ENCODE measurements at places on chromosomes 3 and 15. TPM values are rescaled to one million over a fixed set of nuclear protein-coding genes. Genes with fewer than 3 reads are reported as not detected.

GRCh38 chr15:78076231-78077052 lies 1.1 kb downstream of the TBC1D2B start:
- no peak for DNase-seq
- peaks cover 34% of the 10 kb centered on the region for H3K4me1 ChIP-seq
- H3K4me3 ChIP-seq: peak overlapping the region; percentile 67
- H3K27me3 ChIP-seq: no peaks in the 10 kb centered on the region

- no peak for DNase-seq
- peak overlapping the region; percentile 3 for H3K27ac ChIP-seq
- peaks cover 10% of the 10 kb centered on the region for H3K4me1 ChIP-seq
- no peak overlapping the region for H3K4me3 ChIP-seq
- no peaks in the 10 kb centered on the region for H3K36me3 ChIP-seq
These were observed 12.2 kb downstream of the ZNF774 start for GRCh38 chr15:90364251-90364650.

- no peaks in the 10 kb centered on the region for H3K36me3 ChIP-seq
- H3K4me1 ChIP-seq: no peaks in the 10 kb centered on the region
- no peaks in the 10 kb centered on the region for H3K27me3 ChIP-seq
- no peak overlapping the region for H3K4me3 ChIP-seq
These were observed 486.2 kb downstream of the IGSF11 start for GRCh38 chr3:118548434-118548833.

GRCh38 chr3:69997631-69998307 lies 1.8 kb upstream of the SAMMSON start:
- no peaks in the 10 kb centered on the region for H3K36me3 ChIP-seq
- no peaks in the 10 kb centered on the region for H3K27me3 ChIP-seq
- no peak overlapping the region for H3K4me3 ChIP-seq
- no peaks in the 10 kb centered on the region for H3K4me1 ChIP-seq
- no peak for DNase-seq

- no peak for DNase-seq
- no peak overlapping the region for H3K27ac ChIP-seq
- H3K36me3 ChIP-seq: no peaks in the 10 kb centered on the region
- peaks cover 5% of the 10 kb centered on the region for H3K27me3 ChIP-seq
- no peak overlapping the region for H3K4me3 ChIP-seq
These were observed 30.3 kb downstream of the IL12A start for GRCh38 chr3:160018959-160019358.

DNA sequence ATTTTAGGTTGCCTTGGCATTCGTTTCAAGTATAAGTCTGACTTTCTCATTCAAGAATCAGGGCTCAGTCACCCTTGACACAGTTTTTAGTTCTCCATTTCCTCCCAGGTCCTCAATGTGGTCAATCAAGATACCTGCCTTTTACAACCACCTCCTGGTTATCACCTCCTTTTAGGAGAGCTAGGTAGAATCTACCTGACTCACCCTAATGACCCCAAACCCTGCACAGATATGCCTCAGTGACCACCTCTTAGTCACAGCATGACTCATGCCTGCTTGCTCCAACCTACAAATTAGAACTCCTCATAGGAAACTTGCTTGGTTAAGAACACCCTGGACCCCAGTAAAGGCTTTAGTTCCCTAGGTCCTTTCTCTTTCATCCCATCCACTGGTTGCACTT lies 22.5 kb downstream of the DMXL2 start:
- no peak overlapping the region for H3K27ac ChIP-seq
- no peaks in the 10 kb centered on the region for H3K36me3 ChIP-seq

Gene LRTM1
- total RNA-seq: not detected

GRCh38 chr3:46586738-46587246 lies 20.7 kb upstream of the LRRC2 start:
- no peak for DNase-seq
- H3K27ac ChIP-seq: no peak overlapping the region
- no peaks in the 10 kb centered on the region for H3K4me1 ChIP-seq
- no peaks in the 10 kb centered on the region for H3K27me3 ChIP-seq
- no peak overlapping the region for H3K4me3 ChIP-seq
- H3K36me3 ChIP-seq: no peaks in the 10 kb centered on the region

Gene HHLA2
- not detected for total RNA-seq

GRCh38 chr15:45168751-45169551 lies 18.8 kb downstream of the SHF start:
- H3K27ac ChIP-seq: no peak overlapping the region
- no peak overlapping the region for H3K4me3 ChIP-seq
- peaks cover 4% of the 10 kb centered on the region for H3K4me1 ChIP-seq
- H3K27me3 ChIP-seq: no peaks in the 10 kb centered on the region
- H3K36me3 ChIP-seq: no peaks in the 10 kb centered on the region

DNA sequence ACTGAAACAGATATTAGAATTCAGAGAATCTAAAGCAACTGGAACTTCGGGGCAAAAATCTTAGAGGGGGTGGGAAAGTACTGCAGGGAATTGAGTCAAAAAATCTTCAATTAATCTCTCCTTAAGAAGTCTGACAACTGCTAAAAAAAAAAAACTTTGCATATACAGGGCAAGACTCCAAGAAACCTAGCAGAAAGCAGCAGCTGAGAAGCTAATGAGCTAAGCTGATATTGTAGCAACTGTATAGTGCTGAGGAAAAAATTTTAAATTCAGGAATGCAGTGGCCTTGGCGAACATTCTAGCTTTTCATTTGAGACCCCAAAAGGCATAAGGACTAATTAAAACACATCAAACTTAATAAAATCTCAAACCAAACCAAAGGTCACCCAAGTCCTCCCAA lies 113.6 kb downstream of the SCAPER start:
- DNase-seq: no peak
- no peak overlapping the region for H3K27ac ChIP-seq
- H3K36me3 ChIP-seq: no peaks in the 10 kb centered on the region

DNA sequence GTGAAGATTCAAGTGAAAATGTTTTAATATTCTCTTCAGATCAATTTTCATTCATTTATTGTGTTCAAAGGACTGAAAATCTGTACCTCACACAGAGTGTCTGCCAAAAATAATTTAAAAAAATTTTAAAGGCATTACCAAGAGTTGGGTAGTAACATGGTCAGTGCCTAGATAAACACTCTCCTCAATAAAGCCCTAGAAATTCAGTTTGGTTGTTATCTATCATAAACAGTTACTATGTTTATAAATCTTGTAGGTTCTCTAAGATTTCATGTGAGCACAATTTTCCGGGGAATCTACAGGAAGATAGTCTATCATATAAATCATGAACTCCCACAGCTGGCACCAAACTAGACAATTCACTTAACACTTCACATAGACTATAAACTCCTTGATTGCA lies 128.6 kb downstream of the GSK3B start:
- H3K4me3 ChIP-seq: no peak overlapping the region
- H3K4me1 ChIP-seq: no peaks in the 10 kb centered on the region
- H3K27me3 ChIP-seq: no peaks in the 10 kb centered on the region
- H3K27ac ChIP-seq: no peak overlapping the region

DNA sequence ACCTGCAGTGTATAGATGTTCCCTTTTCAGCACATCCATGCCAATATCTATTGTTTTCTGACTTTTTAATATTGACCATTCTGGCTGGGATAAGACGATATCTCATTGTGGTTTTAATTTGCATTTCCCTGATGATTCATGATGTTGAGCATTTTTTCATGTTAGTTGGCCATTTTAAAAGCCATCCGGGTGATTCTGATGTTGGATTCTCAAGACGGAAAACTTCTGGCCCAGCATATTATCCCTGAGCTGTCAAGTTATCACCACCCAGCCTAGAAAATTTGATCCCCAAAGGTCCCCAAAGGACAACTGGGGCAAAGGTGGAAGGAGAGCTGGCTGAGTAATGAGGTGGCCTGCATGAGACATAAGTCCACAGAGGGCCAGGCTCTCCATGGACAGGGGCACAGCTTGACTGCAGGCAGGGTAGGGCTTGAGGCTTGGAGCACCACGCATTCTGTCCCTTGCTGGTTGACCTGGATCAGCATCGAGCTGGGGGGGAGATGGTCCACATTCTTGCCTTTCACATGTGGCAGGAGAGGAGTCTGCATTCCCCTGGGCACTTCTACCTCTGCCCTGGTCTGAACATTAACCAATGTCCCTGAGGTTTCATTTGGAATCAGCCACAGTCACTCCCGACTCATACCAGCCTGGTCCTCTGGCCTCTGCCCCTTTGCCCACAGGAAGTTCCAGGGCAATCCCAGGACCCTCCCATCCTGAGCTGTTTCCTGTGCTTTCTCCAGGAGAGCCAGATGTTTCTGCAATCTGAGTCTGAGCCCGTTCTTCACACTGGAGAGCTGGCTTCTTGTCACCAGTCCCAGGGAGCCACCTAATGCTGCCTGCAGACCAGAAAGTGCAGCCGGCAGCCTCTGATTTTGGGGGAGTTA lies 69.2 kb downstream of the ISG20 start:
- H3K4me3 ChIP-seq: no peak overlapping the region
- H3K4me1 ChIP-seq: no peaks in the 10 kb centered on the region
- no peak overlapping the region for H3K27ac ChIP-seq
- no peak for DNase-seq
- no peaks in the 10 kb centered on the region for H3K36me3 ChIP-seq
- peaks cover 19% of the 10 kb centered on the region for H3K27me3 ChIP-seq

- DNase-seq: no peak
- H3K4me3 ChIP-seq: no peak overlapping the region
- no peaks in the 10 kb centered on the region for H3K27me3 ChIP-seq
- H3K36me3 ChIP-seq: no peaks in the 10 kb centered on the region
These were observed 241.2 kb downstream of the PYDC2 start for GRCh38 chr3:191702121-191702520.

DNA sequence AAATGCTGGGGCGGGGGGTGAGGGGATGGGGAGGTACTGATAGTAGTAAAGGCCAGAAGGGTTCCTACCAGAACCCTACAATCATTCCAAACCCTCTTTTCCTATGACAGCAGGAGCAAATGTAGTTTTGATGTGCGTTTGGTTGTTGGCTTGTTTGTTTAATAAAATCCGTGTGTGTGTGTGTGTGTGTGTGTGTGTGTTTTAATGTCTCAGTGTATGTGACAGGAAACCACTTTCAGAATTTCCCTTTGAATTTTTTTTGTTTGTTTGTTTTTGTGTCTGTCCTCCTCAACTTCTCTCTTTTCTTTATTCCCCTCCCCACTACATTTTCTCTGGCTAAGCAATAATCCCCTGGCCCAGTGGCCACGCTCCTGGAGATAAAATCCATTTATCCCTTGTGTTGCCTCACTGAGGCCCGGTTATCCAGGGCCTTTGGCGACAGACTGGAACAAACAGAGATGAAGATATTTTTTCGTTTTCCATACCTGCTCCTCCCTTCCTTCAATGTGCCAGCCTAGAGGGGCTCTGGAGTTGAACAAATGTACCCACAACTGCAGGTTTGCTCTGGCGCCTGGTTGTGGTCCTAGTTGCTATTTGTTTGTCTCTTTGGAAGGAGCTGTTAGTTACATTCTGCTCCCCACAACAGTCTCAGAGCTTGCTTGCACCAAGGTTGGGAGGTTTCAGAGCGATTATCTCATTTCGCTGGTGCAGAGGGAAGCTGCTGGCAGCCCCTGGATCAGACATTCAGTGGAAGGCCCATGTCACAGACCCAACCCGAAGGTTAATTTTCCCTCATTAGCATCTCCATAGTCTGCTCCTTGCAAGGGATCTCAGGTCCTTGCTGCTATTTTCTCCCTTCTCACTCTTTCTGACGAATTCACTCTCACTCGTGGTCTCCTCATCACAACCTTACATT lies 17.9 kb downstream of the NR2F2 start:
- H3K4me3 ChIP-seq: no peak overlapping the region
- 0 out of 2 replicates have a peak overlapping the region, but pooled peaks have one; percentile 9 for H3K27ac ChIP-seq
- peaks cover 45% of the 10 kb centered on the region for H3K4me1 ChIP-seq
- no peak for DNase-seq
- H3K36me3 ChIP-seq: no peaks in the 10 kb centered on the region

Gene CHRNA7
- total RNA-seq: 3.3 TPM

DNA sequence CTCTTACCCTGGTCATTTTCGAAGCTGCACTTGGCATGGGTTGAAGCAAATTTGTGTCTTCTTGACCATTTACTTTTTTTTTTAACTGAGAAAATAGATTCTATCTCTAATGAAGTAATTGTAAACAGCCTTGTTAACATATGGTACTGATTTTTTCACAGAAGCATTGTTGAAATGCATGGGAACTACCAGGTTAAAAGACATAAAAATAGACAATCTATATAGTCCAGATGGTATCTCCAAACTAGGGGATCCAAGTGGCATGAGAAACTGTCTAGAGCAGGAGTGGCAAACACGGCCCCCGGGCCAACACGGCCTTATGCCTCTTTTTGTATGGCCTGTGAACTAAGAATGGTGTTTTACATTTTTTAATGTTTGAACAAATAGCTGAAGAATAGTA lies 41.9 kb downstream of the CACNA1D start:
- H3K27ac ChIP-seq: no peak overlapping the region
- H3K4me1 ChIP-seq: no peaks in the 10 kb centered on the region
- H3K4me3 ChIP-seq: no peak overlapping the region

DNA sequence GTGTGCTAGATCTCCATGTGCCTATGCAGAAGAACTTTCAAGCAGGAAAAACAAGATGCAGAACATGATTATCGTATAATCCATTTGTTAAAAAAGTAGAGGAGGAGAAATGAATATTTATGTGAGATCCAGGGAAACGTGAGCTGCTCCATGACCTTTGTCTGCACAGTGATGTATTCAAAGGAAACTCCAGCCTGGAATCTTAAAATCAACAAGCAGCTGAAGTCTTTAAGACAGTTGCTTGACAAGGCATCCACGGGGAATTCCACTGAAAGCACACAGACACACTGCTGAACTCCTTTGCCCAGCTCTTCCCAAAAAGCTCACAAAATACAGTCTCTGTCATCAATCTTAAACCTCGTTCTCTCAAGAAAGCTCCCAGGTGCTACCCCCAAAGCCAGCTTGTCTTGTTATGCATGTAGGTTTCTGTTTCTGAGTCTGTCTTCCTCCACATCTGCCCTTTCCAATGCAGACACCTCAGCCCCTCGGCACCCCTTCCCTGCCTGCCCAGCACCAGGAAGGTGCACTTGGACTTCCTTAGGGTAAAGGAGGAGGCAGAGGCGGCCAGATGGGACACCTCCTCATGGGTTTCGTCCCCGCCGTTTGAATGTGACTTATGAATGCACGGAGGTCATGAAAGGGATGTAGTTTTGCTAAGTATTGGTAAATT lies 28.7 kb downstream of the LRRK1 start:
- peaks cover 34% of the 10 kb centered on the region for H3K4me1 ChIP-seq
- no peaks in the 10 kb centered on the region for H3K27me3 ChIP-seq
- H3K4me3 ChIP-seq: no peak overlapping the region
- no peaks in the 10 kb centered on the region for H3K36me3 ChIP-seq
- DNase-seq: no peak

DNA sequence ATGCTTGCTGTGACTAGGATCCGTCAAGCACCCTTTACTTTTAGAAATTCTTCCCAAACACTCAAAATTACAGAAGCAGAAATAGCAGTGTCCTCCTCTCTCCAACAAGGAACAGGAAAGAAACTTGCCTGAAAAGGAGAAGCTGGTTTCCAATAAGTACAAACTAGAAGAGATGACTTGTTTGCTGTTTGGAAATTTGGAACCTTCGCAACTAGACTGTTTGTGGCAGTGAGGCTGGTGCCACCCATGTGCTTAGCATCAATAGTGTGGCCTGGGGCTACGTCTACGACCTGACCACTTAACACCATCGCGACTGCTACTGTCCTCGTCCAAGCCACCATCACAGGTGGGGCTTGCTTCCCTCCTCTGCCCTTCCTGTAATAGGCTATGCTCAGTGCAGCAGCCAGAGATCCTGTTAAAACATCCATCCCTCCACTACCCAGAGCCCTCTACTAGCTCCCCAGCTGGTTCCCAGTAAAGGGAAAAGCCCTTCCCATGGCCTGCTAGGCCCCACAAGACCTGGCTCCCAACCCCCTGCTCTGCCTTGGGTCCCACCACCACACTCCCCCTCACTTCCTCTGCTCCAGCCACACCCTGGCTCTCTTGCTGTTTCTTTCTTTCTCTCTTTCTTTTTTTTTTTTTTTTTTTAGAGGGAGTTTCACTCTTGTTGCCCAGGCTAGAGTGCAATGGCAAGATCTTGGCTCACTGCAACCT lies 52.6 kb upstream of the CCR2 start:
- no peaks in the 10 kb centered on the region for H3K4me1 ChIP-seq
- H3K27ac ChIP-seq: no peak overlapping the region
- DNase-seq: no peak
- H3K4me3 ChIP-seq: no peak overlapping the region
- H3K27me3 ChIP-seq: peaks cover 2% of the 10 kb centered on the region
